ENCODE measurements at places on chromosomes 5 and 9. TPM values are rescaled to one million over a fixed set of nuclear protein-coding genes. Genes with fewer than 3 reads are reported as not detected.

Gene ANKRD33B
- polyA plus RNA-seq = 0.68 TPM

Gene LURAP1L
- polyA plus RNA-seq = 64.6 TPM

Gene SPINK7
- polyA plus RNA-seq = 0.63 TPM

DNA sequence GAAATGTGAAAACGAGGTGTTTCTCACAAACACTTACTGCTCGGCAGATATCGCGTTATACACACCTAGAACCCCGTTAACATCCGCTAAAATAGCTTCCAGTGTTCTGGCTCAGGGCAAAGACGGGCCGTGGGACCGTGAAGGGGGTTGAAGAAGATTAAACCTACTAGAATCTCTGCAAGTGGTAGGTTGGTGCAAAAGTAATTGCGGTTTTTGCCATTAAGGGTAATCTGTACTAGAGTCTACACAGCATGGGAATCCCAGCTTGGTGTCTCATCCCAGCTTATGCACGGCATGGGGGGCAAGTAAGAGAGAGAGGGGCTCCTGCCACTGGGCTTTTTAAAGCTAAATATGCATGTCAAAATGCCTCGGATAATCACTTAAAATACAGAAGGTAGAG, 43.9 kb downstream of the HRH2 start:
- DNase-seq = no peak

- DNase-seq = no peak
Observed at GRCh38 chr9:99577351-99577750, 244.3 kb upstream of the NR4A3 start.

- DNase-seq = peak; percentile 79
Observed at GRCh38 chr9:100472788-100473275, at the start of gene TMEFF1. TSS of gene TMEFF1 (plus strand) at chr9:100473149. CDS start at chr9:100473545, 396 bp downstream.

GRCh38 chr5:128644863-128645262, 106.8 kb upstream of the FBN2 start:
- DNase-seq = no peak

GRCh38 chr9:124562328-124562727, 55.1 kb upstream of the NR5A1 start:
- DNase-seq = no peak

DNA sequence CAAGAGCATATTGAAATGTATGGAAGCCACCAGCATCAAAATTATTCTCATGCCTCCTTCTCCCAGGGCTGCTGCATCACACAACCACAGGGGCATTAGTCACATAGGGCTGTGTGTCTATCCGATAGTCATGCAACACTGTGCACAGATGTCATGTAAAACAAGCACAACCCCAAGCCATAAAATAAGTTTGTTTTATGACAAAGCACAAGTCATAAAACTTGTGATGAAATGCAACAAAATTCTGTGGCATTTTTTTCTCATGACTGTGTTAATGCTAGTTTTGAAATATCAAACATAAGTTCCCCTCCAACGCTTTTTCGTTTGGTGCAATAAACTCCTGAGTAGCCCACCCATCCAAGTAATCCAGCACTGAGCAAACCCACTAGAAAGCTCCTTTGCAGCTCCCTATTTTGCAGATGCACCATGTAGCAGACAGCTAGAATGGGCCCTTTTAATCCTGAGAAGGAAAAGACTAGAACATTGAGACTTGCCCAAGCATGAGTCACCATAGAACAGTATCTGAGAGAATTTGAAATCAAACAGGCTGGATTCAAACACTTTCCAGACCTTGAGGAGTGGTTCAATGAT, 93.3 kb upstream of the ZNF366 start:
- DNase-seq = no peak

DNA sequence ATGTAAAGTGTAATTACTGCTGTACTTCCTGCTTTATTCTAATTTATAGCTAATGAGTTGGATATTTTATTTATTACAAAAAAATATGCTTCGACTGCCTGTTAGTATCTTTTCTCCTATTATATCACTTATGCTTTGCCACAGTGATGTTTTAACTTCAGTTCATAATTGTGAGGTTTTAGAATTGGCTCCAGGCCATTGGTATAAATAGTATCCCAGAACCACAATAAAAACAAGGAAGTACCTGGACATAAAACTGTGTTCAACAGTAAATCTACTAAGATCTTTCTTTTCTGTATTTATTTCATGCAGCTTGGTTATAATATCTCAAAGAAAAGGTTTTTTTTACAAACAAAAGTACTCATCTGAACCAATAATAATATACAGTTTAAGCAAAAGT, 354.3 kb upstream of the CDH9 start:
- no peak for DNase-seq

GRCh38 chr5:147098233-147098790, 136.5 kb upstream of the STK32A start:
- DNase-seq = no peak

DNA sequence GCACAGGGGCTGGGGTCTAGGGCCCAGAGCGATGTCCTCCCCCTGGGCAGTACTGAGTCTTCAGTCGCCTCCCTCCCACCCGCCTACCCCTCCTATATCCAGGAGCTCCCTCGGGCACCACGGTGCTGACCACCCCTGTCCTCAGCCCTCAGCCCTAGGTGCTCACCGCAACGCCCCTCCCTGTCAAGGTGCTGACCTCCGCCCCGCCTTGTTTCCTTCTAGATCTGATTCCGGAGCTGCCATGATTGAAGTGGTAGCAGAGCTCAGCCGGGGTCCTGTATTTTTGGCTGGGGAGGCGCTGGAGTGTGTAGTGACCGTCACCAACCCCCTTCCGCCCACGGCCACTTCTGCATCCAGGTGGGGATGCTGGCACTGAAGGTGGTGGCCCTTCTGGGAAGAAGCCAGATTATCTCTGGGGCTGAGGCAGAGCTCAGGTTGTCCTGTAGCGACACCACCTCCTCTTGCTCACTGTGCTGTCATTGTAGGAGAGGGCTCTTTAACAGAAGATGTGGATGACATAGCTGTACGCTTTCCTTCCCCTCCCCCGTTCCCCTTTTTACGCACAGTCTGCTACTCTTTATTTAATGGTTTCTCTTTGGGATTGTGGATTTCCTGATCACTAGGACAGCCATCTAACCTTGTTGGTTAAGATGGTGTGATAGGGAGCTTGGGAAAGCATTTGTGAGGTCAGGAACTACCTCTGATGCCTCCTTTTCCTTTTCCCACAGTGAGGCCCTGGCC, 598 bp downstream of the RGP1 start:
- no peak for DNase-seq

GRCh38 chr5:102855681-102856388, 100.7 kb downstream of the PAM start:
- DNase-seq = no peak

GRCh38 chr9:124454791-124455443, 4.7 kb downstream of the ADGRD2 start:
- no peak for DNase-seq

GRCh38 chr5:131939690-131940345, 5.6 kb downstream of the MEIKIN start:
- no peak for DNase-seq

GRCh38 chr9:83623679-83624076, 735 bp downstream of the IDNK start:
- no peak for DNase-seq

DNA sequence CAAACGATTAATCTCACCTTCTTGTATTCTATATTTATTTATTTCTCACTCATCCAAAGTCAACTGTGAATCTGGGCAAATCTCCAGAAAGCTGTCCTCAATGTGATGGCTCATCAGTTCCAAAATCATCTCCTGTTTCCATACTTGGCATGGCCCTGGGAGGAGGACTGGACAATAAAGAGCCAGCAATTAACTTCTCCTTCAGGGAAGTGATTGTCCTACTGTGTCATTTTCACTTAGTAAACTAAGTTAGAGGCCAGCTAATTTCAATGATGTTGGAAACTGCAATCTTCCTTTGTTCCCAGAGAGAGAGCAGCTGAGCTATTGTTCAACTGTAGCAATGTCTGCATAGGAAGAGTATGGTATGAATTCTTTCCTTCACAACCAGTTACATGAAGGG, 17.5 kb downstream of the CDH12 start:
- no peak for DNase-seq

GRCh38 chr9:18238752-18239447, 235.1 kb upstream of the ADAMTSL1 start:
- DNase-seq = no peak
